ENCODE measurements at places on chromosomes 13 and 19.

GRCh38 chr13:111302045-111302726 lies 18.3 kb upstream of the TEX29 start:
- DNase-seq = no peak

DNA sequence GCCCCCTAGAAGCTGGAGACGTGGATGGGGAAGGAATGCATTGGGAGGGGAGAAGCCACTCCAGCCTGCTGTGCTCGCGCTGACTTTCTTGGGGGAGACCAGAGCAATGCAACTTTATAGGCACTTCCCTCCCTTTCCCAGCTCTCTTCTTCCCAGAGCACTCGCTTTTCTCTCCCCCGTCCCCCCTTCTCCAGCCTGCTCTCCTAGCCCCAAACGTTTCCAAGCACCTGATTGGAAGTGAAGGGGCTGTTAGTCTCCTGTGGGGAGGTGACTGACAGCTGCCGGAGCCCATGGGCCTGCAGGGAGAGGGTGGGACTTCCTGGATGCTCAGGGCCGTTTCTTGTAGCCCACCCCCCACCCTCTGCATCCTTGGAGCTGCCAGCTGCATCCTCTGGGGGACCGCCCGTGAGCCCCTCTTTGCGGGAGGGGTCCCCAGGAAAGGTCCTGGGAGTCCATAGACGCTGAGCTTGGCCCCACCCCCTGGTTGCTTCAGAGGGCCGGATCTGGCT lies 2.5 kb downstream of the HDGFL2 start:
- DNase-seq = peak; percentile 75

- no peak for DNase-seq
Measured at GRCh38 chr19:35408284-35409171, 37.7 kb downstream of the GPR42 start.

DNA sequence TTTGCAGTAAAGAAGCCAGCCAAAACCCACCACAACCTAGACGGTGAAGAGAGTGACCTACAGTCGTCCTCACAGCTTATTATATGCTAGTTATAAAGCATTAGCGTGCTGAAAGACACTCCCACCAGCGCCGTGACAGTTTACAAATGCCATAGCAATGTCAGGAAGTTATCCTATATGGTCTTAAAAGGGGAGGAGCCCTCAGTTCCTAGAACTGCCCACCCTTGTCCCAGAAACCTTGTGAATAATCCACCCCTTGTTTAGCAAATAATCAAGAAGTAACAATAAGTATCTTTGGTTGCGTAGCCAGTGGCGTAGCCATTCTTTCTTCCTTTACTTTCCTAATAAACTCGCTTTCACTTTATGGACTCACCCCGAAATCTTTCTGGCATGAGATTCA lies 227.9 kb upstream of the ARGLU1 start:
- DNase-seq = peak; percentile 2

Measured in fibroblast of skin of scalp (primary cell).